Activated B cell treated with CpG ODN at 0.5 μM for 24 hours (primary cell): ENCODE measurements at places on chromosomes 6 and 20. TPM values are rescaled to one million over a fixed set of nuclear protein-coding genes. Genes with fewer than 3 reads are reported as not detected.

The SLC35F1 gene
- not detected in 2 replicates for total RNA-seq

The SPDEF gene
- 0.11 TPM in 1 of 2 replicates, not detected in the other for total RNA-seq

GRCh38 chr6:167397712-167398111 lies 72.8 kb downstream of the TTLL2 start:
- no peak for DNase-seq
- no peak overlapping the region for H3K4me3 ChIP-seq
- H3K27me3 ChIP-seq, result peaks cover 1% of the 10 kb centered on the region
- H3K36me3 ChIP-seq, result no peaks in the 10 kb centered on the region
- no peak overlapping the region for H3K27ac ChIP-seq

DNA sequence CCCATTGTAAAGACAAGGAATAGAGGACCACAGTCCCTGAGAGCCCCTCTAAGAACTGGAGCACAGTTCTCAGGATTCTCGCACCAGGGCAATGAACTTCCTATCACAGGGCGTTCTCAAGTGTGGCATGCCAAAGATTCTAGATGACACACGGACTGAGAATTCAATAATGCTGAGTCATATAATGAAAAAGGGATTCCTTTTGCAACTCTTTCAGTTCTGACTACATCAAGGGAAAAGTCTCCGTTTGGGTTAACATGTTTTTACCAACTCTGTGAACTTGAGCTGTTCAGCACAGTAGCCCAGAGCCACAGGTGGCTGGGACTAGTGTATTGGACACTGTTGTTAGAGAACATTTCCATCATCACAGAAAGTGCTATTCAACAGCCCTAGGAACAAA lies 3.4 kb downstream of the MED20 start:
- DNase-seq, result no peak
- H3K4me1 ChIP-seq, result peaks cover 30% of the 10 kb centered on the region
- H3K36me3 ChIP-seq, result peaks cover 58% of the 10 kb centered on the region
- no peak overlapping the region for H3K4me3 ChIP-seq
- no peak overlapping the region for H3K27ac ChIP-seq

- no peak overlapping the region for H3K4me3 ChIP-seq
- H3K4me1 ChIP-seq, result no peaks in the 10 kb centered on the region
- DNase-seq, result no peak
- no peak overlapping the region for H3K27ac ChIP-seq
Measured at GRCh38 chr20:38357653-38358207, 11.4 kb downstream of the LBP start.

- H3K4me1 ChIP-seq, result no peaks in the 10 kb centered on the region
- H3K4me3 ChIP-seq, result no peak overlapping the region
- no peaks in the 10 kb centered on the region for H3K36me3 ChIP-seq
- no peaks in the 10 kb centered on the region for H3K27me3 ChIP-seq
- no peak for DNase-seq
Measured at GRCh38 chr20:61841966-61842365, 223.7 kb downstream of the TAF4 start.

DNA sequence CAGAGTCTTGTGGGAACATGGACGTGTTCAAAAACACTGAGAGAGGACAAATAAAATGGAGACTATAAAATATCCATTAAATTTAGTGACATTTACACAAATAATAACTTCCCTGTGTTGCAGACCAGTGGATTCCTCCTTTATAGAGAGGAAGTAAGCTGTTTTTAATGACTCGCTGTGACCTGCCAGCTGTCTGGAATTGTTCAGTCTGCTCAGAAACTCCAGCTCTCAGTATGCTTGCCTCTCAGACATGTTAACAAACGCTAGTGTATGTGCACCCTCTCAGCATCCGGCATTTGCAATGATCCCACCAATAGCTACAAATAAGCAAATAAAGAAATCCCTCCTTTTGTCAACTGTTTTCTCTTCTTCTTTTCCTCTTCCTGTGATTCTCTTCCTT lies 158.0 kb upstream of the TCF21 start:
- no peaks in the 10 kb centered on the region for H3K27me3 ChIP-seq
- H3K4me1 ChIP-seq, result no peaks in the 10 kb centered on the region
- no peak overlapping the region for H3K4me3 ChIP-seq
- no peaks in the 10 kb centered on the region for H3K36me3 ChIP-seq

DNA sequence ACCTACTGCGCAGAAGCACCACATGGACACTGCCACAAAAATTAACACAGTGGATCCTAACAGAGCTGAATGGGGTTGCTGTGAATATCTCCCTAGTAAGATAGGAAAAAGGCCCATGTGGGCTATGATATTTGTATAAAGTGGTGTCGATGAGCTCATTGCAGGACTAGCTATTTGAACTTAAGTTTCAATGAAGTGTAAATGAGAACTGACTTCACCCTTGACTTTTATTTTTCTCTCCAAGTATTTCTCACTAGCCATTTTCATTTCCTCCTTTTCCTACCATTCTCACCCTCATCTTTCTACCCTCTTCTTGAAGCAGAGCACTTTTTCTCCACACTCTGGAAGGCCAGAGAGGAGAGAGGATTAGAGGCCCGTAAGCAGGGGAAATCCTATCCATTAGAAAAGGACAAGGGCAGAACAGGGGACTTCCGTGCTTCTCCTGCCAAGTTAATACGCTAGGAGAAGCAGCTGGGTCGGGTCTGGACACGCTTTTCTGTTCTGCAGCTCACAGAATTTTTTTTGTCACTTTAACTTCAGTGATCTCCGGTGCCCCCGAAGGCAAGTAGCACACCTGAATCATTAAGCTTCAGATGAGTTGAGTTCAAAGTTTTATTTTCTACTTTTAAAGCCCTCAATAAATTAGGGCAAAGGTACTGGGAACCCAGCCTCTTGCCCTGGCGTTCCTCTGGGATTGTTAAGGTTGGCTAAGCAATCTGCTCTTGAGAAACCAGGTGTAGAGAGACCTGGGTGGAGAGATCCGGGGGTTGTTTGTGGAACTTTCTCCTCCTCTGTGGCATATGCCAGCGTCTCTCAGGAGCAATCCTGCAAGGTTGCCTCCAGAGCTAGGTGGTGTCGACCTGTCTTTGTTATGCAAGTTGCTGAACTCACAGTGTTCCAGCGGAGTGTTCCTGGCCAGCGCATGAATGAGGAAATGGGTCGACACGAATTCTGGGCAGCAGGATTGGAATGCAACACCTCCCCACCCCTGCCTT lies 56.2 kb upstream of the ARID1B start:
- H3K27me3 ChIP-seq, result no peaks in the 10 kb centered on the region
- no peak for DNase-seq
- no peaks in the 10 kb centered on the region for H3K36me3 ChIP-seq
- peaks cover 49% of the 10 kb centered on the region for H3K4me1 ChIP-seq
- H3K4me3 ChIP-seq, result peak overlapping the region; percentile 81
